ENCODE measurements at places on chromosomes 3 and 15. TPM values are rescaled to one million over a fixed set of nuclear protein-coding genes. Genes with fewer than 3 reads are reported as not detected.

Gene GASK1A
- 2.3 TPM for total RNA-seq

Gene LDHAL6B
- total RNA-seq: not detected

Gene ZFAND6
- 114 TPM for total RNA-seq

Gene CELF6
- 0.41 TPM for total RNA-seq

Gene AMOTL2
- total RNA-seq: 200 TPM

Gene CACNA2D2
- total RNA-seq: 0.55 TPM

Gene MUC4
- total RNA-seq: 6.9 TPM

Gene ZNF774
- 2.0 TPM for total RNA-seq

Gene KLHL25
- 14.8 TPM for total RNA-seq

Gene CFAP92
- total RNA-seq: 1.7 TPM

Gene CCDC80
- total RNA-seq: 4.7 TPM

Data from kidney epithelial cell (primary cell).